ACHN (cell line): ENCODE measurements at places on chromosomes 7 and 10.

GRCh38 chr7:1360521-1360971 is 98.7 kb downstream of the MICALL2 start:
- DNase-seq, result no peak

- DNase-seq, result no peak
Observed at GRCh38 chr10:944034-944831, 12.7 kb upstream of the LARP4B start.

- no peak for DNase-seq
Observed at GRCh38 chr7:25405736-25406135, 177.4 kb upstream of the NPVF start.

GRCh38 chr7:70730451-70731110 is 401.4 kb upstream of the GALNT17 start:
- no peak for DNase-seq

- DNase-seq, result no peak
Observed at GRCh38 chr10:98539578-98539977, 92.8 kb upstream of the HPS1 start.

GRCh38 chr10:80945264-80945880 is 407.7 kb downstream of the SH2D4B start:
- peak; percentile 12 for DNase-seq

DNA sequence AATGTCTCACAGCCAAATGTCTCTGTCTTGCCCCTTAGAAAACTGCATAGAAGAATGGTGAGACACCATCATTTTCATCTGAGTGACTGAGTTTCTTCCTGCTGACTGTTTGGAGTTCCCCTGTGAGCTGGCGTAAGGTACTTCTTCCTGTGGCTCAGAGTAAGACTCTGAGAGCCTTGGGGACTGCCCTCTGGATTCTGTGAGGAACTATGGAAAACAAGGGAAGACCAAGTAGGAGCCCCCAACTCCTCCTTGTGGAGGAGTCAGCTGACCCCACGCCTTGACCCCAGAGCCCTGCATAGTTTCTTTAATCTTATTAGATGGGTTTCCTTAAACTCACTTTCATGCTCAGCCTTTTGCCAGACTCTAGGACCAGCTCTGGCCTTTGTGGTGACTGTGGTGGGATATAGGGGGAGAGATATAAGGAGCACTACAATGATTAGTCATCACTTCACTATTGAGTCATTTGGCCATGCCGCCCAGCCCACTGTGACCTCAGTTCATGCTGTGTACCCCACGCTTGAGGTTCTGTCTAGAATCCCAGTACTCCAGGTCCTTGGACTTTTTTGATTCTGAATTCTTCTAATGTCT is 51.8 kb upstream of the FAM133B start:
- DNase-seq, result peak; percentile 85

DNA sequence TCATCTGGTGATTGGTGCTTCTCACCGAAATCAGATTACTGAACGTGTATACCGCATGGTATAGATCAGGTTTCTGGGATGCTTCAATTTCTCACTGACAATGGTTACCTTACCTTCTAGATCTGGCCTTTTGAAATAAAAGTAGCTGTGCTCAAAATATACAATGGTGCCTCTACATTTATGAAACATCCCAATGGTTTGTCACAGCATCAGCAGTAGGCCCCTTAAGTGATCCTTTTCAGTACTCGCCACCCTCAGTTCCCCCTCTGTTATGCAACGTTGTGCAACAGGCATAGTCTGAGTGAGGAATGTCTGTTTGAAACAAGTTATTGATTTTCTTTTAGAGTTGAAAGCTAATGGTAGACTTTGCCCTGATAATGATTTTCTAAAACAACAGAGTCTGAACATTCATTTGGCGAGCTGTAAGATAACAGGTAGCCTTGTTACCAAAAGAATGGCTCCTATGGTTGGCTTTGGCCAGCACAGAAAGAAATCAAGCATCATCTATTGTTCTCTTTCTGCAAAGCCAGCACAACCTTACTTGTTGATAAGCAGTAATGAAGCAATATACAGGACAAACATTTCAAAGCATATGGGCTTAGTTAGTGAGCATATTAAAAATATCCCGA is 693.9 kb downstream of the PARD3 start:
- no peak for DNase-seq

DNA sequence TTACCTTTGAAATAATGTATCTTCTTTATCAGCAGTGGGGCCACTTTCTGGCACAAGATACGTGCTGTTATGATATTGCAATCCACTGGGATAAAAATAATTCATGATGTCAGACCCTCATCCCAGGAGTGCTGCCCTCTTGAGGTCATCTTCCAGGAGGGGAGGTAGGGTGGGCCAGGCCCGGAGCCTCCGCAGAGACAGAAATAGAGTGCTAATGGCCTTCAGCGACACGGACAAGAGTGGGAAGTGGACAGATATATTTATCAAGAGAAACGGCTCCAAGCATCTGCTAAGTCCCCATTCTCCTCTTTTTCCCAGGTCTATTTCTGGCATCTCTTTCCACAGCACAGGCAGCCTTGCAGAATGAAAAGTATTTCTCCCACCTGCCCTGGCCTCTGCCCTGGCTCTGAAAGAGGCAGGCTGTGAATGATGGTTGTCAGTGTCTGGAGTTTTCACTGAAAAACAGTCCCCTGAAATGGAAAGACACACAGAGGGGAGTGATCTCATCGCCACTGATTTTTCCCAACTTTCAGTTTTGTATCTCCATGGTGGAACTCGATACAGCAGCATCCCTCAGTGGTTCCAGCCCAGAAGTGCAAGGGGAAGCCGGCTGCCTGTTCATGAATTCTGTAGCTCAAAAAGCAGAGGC is 251.7 kb upstream of the MYO3A start:
- DNase-seq, result no peak

DNA sequence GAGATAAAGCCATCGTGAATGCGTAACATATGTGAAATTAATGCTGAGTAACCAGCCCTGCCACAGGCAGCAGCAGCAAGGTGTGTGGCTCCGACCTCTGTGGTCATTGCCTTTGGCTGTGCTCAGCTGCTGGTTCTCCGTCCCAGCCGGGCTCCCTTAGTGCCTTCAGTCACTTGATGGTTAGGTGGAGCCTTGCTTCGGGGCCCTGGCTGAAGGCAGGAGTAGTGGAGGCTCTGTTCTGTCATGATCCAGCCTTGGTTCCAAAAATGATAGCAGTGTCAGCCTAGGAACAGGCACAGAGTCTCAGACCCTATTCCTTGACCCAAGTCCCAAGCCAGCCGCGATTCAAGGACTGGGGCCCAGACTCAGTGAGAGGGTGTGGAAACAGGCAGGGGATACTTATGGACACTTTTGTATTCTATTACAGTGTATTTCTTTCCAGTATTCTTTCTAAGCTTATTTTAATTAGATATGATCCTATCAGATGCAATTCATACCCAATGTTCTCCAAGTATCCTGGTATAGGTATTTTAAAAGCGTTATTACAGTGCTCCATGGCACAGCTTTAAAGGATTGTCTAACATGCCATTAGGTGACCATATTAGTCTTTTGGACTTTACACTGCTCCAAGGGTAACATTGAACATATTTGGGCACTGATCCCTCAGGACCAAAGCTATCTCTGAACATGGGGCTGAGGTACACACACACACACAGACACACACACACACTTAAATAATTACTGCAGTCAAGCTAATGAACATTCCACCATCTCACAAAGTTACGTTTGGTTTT is 9.0 kb downstream of the SCART1 start:
- DNase-seq, result no peak

DNA sequence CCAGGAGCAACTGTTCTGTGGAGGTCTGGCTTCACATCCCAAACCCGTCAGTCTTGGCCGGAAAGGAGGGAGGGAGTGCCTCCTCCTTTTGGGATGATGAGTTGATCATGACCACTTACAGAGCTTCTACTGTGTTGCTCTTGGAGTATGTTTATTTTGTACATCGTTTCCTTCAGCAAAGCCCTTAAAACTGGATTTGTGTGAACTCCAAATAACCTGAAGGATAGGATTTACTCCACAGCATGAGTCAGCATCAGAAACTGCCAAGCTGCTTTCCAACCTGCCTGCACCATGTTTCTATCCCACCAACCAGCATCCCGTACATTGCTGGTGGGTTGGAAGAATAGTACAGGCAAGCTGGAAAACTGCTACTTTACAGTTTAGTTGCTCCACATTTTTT is 3.5 kb downstream of the CCDC201 start:
- no peak for DNase-seq

DNA sequence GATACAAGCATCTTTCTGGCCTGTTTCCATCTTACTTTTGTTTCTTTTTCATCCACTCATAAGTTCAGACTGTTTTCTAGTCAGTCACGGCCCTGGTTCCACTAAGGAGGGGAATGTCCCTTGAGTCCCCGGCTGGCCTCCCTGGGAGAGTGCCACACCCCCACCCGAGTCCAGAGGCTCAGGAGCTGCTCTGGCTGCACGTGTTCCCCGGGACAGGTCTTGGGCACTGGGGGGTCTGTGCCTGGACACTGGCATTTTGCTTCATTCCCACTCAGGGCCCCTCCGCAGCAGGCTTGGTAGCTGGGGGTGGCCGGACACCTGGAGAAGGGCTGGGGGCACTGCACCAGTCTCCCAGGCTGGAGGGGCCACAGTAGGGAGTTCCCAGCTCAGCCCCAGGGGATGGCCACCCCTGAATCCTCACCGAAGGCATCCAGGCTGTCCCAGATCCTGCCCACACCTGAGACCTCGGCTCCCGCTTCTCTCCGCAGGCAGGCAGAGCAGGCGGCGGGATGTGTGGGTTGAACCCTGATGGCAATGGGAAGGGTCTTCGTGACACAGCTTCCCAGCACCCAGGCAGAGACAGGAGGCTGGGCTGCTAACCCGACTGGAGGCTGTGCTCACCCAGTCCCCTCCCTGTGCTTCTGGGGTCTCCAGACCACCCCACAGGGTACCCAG is 92.3 kb downstream of the BMS1 start:
- no peak for DNase-seq

- peak; percentile 7 for DNase-seq
Observed at GRCh38 chr10:78805176-78805575, 263.6 kb upstream of the ZMIZ1 start.

GRCh38 chr10:128694168-128694850 is 568.1 kb upstream of the MKI67 start:
- no peak for DNase-seq

DNA sequence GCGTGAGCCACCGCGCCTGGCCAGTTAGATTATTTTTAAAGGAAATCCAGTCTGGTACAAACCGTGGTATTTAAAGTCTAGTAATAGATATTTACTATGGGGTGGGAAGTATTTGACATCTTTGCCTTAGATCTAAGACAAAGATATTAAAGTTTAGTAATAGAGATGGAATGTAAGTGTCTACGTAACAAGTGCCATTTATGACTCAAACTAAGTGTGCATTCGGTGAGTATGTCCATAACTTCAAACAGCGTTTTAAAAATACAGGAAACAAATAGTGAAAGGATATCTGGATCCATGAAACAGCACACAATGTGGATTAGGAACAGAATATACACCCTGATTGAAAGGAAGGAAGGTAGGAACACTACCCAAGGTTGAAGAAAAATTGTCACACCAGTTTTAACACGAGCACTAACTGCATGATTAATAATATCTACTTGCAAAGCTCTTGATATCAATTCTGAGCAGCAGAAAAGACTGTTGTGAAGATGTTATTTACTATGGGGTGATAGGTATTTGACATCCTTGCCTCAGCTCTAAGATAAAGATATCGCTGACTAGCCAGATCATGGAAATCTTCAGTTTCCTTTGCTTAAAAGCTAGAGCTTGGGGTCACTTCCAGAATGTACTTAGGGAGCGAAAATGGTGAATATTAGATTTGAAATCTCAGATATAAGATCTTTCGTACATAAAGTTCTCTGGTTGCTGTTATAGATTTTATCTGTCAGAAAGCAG is 48.7 kb downstream of the EPC1 start:
- DNase-seq, result no peak

DNA sequence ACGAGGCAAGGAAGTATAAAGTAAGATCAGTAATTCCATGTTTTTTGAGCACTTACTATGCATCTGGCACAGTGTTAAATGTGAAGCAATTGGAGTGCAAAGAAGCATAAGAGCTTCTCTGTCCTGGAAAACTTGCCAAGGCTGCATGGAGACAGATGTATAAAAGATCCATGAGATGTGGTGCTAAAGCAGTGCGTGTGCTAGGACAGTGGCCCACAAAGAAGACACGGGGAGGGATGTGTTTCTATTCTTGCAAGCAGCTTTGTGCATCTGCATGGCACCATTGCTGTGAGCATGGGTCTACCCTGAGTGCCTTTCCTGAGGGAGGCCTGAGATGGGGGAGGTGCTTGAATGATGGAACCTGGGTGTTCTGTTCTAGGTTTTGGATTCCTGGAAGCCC is 5.1 kb upstream of the CDHR3 start:
- DNase-seq, result no peak

DNA sequence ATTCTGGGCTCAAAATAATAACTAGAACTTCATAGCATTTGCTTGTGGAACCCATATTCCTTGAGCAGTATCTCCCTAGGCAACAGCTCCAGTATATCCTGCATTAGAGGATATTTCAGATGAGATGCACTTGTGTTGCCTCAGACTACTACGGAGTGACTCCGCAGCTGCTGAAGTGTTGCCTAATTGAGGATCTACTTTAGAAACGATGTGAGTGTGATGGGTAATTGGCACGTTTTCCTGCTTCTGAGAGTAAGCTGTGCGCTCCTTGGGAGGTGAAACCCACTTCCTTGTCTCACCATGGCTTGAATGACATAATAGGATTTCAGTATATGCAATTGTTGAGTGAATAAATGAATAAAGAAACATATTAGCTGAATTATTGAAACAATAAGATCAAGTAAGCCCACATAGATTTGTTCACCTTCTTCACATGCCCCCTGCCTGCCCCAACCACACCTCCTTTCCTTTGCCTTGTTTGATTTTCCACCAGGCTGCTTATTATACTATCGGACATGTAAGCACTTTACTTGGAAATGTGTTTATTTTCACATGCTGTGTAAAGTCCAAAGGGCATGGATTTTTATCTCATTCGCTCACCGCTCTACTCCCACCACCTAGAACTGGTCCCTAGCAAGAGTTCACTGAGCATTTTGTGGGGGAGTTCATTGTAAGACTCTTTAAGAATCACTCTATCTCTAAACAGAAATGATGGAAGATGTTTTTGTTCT is 303.8 kb downstream of the KCNMA1 start:
- DNase-seq, result no peak

- DNase-seq, result peak; percentile 21
Observed at GRCh38 chr7:94632338-94633013, 23.5 kb downstream of the SGCE start.

GRCh38 chr10:124070666-124071065 is 22.7 kb downstream of the CHST15 start:
- no peak for DNase-seq

DNA sequence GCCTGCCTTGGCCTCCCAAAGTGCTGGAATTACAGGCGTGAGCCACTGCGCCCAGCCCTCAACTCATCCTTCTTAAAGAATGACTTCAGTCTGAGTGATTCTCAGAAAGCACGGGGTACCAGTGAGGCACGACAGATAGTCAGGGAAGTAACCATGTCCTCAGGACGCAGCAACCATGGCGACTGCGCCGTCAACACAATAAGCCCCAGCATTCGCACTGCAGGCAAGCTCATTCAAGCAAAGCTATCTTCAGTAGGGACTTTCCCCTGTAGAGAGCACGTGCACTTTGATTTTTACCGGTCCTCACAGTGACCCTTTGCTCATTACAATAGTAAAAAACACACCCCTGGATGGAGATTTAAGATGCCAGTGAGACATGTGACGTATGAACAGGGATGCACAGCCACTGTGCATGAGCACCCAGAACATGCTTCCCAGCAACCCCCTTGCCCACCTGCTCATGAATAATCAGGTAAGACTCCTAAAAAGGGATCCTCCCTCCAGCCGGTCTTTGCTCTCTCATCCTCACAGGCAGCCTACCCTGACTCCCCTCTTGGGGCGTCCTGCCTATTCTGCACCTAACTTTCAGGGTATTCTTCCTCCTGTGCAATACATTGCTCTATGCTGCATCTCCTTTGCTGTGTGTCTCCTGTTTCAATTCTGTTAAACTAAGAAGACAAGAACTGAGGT is 9.1 kb downstream of the WDR86 start:
- DNase-seq, result peak; percentile 42
